Urinary bladder (tissue), 4 donors: ENCODE measurements at places on chromosomes 1 and 21.
A peak's percentile ranks its signal among the peaks of the same experiment; 100 is the strongest.

DNA sequence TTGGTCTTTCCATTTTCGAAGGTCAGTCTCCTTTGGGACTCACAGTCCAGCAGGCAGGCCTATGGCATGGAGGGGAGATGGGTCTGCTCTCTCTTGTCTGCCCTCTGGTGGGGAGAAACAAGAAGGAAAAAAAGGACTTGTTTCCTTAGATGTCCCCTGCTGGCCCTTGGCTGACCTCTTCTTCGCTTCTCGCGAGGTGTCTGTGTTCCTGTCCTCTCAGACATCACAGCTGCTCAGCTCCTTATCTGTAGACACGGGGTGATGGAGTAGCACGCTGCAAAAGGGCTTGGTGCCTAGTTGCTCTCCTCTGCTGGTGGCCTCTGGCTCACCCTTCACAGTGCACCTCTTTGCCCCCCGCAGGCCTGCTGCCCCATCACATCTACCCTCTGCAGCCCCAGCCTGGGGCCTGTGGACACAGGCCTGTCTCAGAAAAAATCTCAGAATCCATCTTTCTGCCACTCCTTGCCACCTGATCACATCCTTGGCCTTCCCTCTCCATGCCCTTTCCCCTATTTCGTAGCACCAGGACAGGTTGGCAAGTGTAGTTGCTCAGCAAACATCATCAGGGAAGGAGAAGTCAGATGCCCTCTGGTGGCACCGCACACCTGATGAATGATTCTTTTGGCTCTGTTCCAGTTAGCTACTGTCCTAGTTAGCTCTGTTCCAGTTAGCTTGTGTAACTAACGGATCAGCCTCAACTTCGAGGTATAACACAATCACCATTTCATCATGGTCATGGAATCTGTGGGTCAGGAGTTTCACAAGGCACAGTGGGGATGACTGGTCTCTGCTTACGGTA, 18.7 kb upstream of the AK2 start:
- DNase-seq = peak; percentile 41

GRCh38 chr1:18722270-18722669, 91.6 kb downstream of the PAX7 start:
- DNase-seq = no peak

- DNase-seq = no peak
Measured at GRCh38 chr1:147633759-147634158, 36.6 kb downstream of the ACP6 start.

GRCh38 chr1:199855580-199855979, 171.9 kb upstream of the NR5A2 start:
- DNase-seq = no peak

- DNase-seq = no peak
Measured at GRCh38 chr1:68185743-68186142, 46.6 kb downstream of the WLS start.

DNA sequence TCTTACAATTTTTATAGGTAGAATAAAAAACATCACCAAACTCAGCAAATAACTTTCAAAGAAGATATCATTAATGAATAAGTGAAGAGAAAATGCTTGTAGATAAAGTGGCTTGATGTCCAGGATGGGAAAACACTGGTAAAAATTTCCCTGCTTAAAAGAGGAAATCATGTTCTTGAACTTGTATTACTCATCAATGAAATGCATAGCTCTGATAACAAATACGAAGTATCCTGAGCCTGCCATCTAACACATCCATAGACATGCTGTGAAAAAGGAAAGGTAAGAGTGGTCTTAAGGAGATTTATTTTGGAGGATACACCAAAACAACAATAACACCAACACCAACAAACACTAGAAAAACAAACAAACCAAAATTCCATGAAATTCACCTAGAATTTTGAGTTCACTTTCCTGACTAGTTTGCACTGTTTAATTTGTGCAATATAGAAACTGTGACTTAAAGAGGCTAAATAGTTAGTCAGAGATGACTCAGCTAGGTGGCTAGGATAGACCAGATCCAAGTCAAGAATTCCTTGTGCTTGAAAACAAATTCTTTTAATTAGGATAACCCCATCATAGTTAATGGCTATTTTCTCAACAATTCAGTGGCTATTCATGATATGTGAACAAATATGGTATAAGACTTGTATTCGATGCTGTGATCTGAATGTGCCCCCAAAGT, 179.8 kb upstream of the KCNK2 start:
- DNase-seq = no peak

GRCh38 chr1:116990612-116991151, 10.9 kb upstream of the CD101 start:
- DNase-seq = no peak

- DNase-seq = no peak
Measured at GRCh38 chr1:233304489-233305102, 9.1 kb upstream of the PCNX2 start.

DNA sequence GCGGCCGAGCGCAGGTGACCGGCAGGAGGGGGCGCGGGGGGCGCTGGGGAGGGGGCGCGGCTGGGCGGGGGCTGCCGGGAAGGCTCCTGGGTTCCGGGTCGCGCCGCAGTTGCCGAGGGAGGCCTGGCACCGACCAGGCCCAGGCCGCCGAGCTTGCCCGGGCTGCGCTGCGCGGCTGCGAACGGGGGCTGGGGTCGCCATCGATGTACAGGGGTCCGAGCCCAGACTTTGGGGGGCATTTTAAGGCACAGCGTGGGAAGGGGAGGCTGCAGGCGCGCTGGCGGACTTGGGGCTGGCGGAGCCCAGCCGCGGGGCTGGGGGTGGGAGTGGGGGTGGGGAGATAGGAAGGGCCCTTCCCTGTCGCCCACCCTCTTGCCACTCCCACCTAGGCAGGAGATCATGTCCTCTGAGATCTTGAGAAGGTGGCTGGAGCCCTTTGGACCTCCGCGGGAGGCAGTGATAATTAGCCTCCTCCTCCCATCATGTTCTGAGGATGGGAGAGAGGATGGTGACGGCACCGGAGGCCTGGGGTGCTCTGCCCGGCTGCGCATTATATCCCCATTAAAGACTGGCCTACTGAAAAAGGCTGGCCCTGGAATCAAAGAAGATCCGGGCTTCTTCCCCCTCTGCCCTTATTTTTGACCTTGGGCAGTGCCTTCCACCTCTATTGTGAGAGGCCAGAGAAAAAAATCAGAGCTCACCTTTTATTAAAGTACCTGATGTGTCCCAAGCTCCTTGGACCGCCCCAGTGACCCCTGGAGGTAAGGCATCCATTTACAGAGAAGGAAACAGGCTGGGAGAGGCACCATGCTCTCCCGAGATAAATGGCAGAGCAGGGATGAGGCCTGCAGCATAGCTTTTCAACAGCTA, 497 bp downstream of the FBXO44 start:
- DNase-seq = no peak

DNA sequence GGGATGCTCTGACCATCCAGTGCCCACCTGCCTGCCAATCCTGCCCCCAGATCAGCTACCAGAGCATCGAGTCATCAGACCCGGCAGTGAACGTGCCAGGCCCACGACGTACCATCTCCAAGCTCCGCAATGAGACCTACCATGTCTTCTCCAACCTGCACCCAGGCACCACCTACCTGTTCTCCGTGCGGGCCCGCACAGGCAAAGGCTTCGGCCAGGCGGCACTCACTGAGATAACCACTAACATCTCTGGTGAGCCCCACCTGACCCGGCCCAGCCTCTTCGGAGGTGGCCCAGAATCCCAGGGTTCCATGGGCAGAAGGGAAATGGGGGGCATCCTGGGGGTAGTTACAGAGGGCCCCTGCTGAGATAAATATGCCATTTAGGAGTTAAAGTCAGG, 43.1 kb downstream of the PTPRU start:
- DNase-seq = no peak

DNA sequence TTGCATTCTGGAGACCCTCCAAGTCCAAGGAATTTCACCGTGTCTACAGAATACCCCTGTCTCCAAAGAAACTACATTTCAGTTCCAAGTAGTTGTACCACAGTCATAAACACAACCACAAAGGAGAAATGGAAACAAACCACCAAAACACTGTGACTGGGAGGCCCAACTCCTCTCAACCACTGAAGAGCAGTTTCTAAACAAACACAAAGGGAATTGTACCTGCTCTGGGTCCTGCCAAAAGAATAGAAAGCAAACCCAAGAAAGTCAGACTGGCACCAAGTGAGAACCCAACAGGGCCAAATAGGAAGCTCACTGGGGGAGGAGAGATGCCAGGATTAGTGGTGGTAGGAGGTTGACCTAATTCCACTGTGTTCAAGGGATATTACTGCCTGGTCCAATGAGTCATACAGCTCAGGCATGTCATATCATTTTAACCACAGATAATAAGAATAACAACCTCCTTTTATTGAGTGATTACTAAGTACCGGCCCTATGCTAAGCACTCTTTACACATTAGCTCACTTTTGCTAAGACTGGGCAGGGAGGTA, 123.9 kb upstream of the PPP2R5A start:
- DNase-seq = no peak
